ENCODE measurements at places on chromosomes 3 and 15.
A peak's percentile ranks its signal among the peaks of the same experiment; 100 is the strongest.

DNA sequence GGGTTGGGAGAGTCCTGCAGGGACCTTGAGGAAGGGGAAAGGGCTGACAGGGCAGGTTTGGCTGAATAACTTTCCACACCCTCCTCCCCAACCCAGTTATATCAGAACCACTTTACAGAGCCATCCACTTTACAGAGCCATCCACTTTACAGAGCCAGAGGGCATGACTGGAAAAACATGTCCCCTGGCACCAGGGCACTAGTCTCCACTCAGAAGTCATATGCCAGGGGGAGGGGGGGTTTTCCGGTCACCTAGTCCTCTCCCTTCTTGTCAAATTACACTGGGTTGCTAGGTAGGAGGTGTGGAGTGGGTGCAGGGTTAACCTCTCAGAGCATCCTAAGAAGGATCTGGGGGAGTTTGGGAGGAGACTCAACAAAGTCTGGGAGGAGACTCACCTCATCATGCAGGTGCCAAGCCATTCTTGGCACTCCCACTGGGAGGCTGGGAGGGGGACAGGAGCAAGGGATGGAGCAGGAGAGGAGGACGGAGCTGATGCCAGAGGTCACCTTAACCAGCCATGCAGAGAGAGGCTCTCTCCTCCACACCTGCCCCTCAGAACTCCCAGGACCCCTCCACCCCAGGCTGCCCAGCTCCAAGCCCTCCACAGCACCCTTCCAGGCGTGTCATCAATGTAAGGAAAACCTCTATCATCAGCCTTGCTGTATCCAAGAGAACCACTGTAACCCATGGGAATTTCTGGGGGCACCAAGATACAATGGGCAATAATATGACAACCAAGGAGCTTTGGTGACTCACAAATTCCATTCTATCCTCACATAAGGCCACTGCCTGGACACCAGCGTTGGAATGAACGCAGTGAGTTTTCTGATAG, 1.7 kb downstream of the LRRC2 start:
- DNase-seq, result no peak

GRCh38 chr3:42254566-42254965, 11.4 kb downstream of the CCK start:
- DNase-seq, result no peak

DNA sequence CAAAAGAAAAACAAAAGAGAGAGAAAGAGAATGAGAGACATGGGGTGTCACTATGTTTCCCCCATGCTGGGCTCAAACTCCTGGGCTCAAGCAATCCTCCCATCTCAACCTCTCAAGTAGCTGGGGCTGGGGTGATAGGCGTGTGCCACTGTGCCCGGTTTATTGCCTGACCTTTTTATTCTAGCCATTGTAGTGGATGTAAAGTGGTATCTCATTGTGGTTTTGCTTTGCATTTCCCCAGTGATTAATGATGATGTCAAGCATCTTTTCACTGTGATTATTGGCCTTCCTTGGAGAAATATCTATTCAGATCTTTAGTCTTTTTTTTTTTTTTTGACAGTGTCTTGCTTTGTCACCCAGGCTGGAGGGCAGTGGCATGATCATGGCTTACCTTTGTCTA, 37.7 kb upstream of the GK5 start:
- no peak for DNase-seq

DNA sequence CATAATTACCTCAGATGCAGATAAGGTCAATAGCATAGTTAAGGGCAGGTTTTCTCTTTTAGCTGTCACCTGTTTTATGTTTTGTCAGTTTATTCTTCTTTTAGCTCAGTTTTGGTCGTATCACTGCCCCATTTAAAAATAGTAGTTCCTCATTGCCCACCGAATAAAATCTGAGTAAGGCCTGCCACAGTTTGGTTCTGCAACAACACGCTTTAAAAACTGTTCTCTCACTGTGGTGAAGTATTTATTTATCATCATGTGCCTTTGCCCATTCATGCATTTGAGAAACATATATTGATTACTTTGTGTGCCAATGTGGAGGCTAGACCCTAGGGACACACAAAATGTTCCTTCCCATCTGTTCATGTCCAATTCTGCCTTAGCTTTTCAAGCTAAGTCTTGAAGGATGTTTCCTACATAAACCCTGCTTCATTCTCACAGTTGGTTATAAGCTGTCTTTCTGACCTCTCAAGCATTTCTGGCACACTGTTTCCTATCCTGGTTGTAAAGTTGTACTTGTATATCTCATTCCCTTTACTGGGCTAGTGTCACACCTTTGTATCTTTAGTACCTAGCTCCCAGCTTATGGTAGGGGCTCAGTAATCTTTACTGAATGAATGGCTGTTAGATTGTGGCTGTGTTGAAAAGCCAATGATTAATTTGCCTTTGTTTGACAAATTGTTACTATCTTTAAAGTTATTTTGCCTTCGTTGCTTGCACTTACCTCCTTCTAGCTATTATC, 23.9 kb downstream of the AKAP13 start:
- no peak for DNase-seq

GRCh38 chr15:39078026-39078425, 502.9 kb upstream of the THBS1 start:
- no peak for DNase-seq

DNA sequence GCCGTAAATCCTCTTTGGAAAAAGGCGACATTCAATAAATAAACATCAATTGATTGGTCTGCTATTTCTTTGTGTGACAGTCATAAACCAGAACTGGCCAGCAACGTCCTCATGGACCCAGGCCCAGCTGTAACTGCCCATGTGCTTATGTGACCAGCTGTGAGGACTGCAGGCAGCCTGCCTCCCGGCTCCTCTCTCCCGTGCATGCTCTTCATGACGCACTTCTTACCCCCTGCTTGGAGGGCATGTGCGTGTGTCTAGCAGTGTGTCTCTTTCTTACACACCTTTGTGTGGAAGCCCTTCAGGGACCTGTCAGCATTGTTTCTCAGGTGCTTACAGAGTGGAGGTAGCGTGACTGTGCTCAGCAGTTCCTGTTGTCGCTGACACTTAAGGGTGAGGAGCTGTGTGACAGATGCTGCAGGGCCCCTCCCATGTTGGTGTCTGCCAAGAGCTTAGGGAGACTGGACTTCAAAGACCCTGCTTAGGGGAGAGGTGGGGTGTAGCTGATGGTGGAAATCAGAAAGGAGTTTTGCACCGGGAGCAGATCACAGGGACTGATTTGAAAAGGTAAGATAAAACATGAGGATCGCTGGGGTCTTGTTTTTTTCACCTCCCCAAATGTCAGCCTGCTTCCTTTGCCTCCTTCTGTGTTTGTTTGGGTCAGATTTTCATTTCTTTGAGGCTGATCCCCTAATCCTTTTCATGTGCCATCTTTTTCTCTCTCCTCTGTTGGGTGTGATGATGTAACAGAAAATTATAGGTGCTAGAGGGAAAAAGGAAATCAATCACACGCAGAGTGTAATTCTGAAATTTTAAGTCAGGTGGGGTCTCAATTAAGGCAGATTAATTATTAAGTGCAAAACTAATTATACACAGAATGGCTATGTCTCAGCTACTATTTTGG, 2.1 kb downstream of the PODXL2 start:
- peak; percentile 82 for DNase-seq

- peak; percentile 22 for DNase-seq
These were observed 168.2 kb downstream of the PEAK1 start for GRCh38 chr15:77251662-77252061.

- DNase-seq, result no peak
These were observed 490.9 kb upstream of the CFAP20DC start for GRCh38 chr3:59540696-59541095.

Data from NCI-H1417 (cell line).